Stimulated activated CD4-positive, alpha-beta T cell treated with anti-CD3 and anti-CD28 coated beads, Interleukin-12 subunit alpha, Interleukin-12 subunit beta, amount 100 ng/mL, for 48 hours (primary cell): ENCODE measurements at places on chromosomes 13 and 19.

DNA sequence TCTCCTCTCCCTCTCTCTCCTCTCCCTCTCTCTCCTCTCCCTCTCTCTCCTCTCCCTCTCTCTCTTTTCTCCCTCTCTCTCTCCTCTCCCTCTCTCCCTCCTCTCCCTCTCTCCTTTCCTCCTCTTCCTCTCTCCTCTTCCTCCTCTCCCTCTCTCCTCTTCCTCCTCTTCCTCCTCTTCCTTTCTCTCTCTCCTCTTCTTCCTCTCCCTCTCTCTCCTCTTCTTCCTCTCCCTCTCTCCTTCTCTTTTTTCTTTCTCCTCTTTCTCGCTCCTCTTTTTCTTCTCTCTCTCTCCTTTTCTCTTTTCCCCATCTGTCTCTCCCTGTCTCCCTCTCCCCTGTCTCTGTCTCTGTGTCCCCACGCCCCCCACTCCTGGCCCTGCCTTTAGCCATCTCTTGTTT lies 136.7 kb downstream of the GGACT start:
- DNase-seq, result no peak

DNA sequence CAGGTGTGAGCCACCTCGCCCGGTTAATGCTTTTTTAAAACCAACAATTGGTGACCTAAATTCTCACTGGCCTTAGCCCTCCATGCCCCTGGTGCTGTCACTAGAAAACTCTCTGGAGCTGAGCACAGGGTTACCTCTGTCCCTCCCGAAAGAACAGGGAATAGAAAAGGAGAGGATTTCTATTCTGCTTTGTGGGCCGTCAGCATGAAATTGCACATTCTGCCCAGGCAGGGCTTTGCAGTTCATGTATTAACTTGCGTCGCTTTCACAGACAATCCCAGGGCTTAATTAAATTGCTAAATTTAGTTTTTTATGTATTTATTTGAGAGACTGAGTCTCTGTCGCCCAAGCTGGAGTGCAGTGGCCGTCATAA lies 583 bp upstream of the ZNF480 start:
- no peak for DNase-seq

DNA sequence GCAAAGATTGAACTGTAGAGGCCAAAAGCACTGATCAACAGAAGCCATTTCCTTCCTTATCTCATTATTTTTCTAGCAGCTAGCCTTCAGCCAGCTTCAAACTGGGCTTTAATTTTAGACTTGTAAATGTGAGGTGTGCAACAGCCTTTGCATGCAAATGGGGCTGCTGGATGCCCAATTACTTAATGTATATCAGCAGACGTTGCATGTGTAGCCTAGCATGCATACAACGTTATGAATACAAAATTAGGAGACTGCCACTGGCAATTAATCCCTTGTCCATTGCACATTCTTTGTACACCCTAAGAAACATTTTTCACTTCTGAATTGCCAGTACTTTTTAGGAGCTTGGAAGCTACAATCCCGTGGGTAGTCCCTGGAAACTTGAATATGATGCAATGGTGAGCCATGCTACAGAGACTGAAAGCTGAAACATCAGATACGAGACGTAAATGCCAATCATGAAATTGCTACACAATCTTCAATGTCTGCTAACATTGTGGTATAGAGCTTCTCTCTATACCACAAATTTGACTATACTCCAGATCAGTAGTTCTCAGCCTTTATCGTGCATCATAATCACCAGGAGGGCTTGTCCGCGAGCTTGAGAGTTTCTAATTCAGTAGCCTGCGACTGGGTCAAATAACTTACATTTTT lies 20.2 kb downstream of the EPSTI1 start:
- DNase-seq, result no peak

DNA sequence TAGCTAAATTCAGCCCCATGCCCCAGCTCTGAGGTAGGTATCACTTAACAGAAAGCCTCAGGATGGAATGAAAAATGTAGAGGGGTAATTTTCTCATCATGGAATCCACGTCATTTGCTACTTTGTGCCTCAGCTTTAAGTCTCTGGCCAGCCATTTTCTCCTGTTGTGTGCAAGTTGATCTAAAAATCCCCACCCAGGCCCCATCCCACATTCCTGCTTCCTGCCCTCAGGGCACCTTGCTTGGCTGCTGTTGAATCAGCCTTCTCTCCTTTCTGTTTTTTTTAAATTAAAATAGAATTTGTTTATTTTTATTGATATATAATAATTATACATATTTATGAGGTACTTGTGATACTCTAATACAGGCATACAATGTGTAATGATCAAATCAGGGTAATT lies 179.9 kb upstream of the TSHZ3 start:
- no peak for DNase-seq

- no peak for DNase-seq
These were observed 254.2 kb downstream of the COG6 start for GRCh38 chr13:39909634-39910033.

- DNase-seq, result no peak
These were observed 85.5 kb upstream of the TDRD3 start for GRCh38 chr13:60311527-60311926.

- DNase-seq, result peak; percentile 81
These were observed 13.3 kb upstream of the ISYNA1 start for GRCh38 chr19:18450931-18451836.

DNA sequence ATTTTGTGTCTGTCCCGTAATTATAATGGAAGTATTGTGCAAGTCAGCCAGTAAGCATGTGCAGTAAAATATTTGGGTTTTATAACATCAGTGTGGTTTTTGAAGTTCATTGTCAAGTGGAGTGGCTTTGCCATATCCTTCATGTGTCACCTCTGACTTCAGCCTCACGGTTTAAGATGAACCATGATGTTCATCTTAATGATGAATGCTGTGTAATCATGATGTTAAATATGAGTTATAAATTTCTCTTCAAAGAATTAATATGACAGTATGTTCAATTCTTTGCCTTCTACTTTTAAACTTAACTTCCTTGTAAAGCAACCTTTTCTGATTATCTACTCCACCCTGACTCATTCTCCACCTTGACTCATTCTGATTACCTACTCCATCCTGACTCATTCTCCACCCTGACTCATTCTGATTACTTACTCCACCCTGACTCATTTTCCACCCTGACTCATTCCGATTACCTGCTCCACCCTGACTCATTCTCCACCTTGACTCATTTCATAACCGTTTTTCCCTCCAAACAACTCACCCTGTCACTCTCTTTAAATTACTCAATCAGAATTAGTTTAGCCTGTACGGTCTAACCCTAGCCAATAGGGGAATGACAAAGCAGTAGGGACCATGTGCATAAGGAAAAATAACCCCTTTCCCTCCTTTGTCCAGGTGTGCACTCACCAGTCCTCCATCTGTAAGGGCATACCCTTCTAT lies 50.3 kb upstream of the ANKRD10 start:
- no peak for DNase-seq

GRCh38 chr13:95385798-95386197 lies 84.5 kb upstream of the ABCC4 start:
- no peak for DNase-seq

DNA sequence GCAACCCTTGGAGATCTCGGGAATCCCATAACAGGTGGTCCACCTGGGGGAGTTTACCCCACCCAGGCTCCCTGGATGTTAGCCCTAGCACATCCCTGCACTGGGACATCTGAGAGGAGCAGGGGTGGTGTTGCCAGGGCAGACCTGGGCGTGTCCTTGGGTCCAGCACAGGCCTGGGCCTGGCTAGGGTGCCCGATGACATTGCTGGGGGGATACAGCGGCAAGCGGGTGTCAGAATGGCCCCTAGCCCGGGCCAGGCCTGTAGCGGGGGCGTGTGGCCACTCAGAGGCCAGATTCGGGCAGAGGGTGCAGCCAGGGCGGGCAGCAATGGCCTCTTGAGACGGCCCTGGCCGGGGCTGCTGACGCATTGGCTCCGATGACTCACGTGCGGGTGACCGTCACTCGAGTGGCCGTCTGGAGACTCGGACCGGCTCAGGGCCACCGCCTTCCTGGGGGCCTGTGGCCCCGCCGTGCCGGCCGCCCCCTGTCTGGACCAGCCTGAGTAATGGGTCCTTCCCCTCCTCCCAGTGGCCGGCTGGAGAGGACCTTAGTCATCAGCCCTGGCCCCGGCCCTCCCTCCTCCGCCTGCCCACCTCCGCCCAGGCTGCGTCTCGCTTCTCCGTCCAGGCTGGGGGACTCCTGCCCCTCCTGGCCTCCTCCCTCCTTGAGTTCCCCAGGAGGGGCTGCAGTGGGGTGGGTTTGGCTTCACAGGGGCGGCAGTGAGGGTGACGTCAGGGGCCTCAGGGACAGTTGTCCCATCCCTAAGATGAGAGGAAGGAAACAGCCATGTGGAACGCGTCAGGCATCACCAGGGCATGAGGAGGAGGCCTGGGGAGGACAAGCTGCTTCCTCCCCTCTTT lies 23.2 kb upstream of the CRTC1 start:
- no peak for DNase-seq

GRCh38 chr19:6161271-6161850 lies 25.9 kb downstream of the ACSBG2 start:
- peak; percentile 30 for DNase-seq

DNA sequence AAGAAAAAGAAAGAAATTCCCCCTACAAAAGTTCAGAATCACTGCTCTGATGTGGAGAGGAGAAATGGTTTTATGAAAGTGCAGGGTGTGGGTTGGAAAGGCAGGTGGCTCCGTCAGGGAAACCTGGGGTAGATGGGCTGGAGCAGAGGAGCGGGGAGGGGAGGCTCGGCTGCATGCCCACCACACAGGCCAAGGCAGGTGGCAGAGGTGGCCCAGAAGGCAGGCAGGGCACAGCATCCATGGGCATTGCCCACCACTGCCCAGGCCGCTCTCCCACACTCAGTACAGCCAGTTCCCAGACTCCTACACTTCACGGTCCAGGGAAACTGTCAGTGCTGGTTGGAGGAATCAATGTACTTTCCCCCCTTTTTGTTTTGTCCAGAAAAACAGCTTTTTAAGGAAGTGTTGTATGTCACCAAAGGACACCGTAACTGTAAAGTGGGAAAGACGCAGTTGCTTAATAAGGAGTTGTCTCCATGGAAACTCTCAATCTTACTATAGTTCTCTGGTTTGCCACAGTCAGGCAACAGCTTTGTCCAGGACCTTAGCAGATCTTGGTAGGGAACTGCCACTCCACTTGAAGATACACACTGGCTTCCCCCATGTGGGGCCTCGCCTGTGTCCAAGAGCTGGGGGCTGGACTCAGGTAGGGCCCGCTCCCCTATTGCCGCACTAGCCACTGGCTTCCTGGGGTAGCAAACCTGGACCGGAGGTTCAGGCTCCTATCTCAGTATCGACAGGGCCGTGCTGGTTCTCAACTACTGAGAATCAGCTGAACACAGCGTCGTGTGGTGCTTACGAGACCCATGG lies 82.9 kb downstream of the RAB20 start:
- no peak for DNase-seq

- DNase-seq, result no peak
These were observed 208.3 kb upstream of the NBEA start for GRCh38 chr13:34733721-34734120.

GRCh38 chr13:41700790-41701310 lies 243.5 kb downstream of the RGCC start:
- DNase-seq, result no peak

DNA sequence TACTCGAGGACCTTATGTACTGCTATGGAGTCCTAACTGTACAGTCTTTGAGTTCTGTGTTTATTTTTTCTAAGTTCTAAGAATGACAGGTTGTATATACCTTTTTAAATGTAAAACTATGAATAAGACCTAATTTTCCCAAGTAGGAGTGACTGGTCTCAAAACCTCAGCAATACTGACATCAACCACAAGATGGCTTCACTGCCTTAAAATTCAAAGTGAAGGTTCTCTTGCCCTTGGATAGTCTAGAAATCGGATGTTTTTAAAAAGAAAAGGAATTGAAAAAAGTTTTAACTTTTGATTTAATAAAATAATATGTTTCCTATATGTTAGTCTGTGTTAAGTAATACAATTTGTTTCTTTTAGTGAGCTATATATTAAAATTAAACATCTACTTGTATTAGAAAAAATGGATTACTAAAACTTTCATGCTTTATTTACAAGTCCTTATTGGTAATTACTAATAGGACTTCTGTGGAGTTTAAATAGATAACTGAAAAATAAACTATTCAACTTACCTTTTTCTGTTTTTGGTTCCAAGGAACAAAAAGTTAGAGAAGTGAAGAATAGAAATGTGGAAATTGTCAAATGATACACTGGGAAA lies 52.0 kb downstream of the TDRD3 start:
- DNase-seq, result no peak

DNA sequence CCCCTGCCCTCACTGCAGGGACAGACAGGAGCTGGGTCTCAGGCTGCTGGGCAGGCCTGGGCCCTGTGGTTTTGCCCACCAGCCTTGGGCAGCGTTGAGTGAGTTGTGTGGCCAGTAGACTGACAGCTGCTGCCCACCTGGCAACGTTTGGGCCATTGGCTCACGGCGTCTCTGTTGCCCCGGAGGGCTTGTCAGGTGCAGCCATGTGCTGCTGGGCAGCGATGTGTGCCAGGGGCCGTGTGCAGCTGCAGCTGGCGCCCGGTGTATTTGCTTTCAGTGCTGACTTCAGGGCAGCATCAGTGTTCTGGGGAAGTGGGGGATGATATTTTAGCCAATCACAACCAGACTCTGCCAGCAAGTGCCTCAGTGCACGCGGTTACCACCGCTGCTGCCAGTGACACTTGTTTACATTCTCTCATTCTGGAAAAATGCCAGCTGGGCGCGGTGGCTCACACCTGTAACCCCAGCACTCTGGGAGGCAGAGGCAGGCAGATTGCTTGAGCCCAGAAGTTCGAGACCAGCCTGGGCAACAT lies 10.6 kb downstream of the FZR1 start:
- DNase-seq, result no peak

DNA sequence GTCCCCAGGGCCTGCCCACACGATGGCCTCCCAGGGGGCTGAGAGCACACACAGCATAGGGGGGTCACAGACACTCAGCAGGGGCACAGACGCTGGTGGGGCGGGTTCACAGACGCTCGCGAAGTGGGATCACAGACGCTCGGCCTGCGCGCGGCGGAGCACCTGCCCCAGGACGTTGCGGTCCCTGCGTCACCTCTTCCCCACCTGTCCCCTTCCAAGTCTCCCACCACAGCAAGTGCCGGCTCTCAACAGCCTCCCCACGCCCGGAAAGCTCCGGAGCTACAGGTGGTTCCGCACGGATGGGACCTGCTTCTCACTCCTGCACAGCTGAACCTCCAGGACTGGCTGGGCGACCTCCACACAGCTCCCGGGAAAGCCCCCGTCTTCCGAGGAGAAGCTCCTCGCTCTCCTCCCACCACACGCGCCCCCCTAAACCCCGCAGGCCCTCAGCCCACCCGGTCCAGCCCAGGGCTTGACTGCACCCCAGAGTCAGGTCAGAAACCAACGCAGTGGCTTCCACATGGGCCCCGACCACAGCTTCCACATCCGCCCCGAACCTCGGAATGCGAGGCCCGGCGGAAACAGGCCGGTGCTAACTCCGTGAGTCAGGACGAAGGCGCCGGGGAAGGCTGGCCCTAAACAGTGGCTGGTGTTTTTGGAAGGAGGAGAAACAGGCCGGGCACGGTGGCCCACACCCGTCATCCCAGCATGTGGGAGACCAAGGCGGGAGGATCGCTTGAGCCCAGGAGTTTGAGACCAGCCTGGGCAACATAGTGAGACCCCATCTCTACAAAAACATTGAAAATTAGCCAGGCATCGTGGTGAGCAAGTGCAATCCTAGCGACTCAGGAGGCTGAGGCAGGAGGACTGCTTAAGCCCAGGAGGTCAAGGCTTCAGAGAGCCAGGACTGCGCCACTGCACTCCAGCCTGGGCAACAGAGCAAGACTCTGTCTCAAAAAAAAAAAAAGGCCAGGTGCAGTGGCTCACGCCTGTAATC lies 16.5 kb downstream of the BTBD2 start:
- DNase-seq, result no peak

- no peak for DNase-seq
These were observed 2.4 kb downstream of the LIN7B start for GRCh38 chr19:49116544-49116943.

- no peak for DNase-seq
These were observed 82.7 kb downstream of the ATP11A start for GRCh38 chr13:112772539-112772909.
